Activated effector memory CD4-positive, alpha-beta T cell treated with anti-CD3 and anti-CD28 coated beads, Interleukin-2, amount 50 U/mL, for 16 hours (primary cell): ENCODE measurements at places on chromosomes 6 and 20.
A peak's percentile ranks its signal among the peaks of the same experiment; 100 is the strongest.

GRCh38 chr20:63695424-63696305 is 787 bp upstream of the TNFRSF6B start:
- peak; percentile 66 for DNase-seq

DNA sequence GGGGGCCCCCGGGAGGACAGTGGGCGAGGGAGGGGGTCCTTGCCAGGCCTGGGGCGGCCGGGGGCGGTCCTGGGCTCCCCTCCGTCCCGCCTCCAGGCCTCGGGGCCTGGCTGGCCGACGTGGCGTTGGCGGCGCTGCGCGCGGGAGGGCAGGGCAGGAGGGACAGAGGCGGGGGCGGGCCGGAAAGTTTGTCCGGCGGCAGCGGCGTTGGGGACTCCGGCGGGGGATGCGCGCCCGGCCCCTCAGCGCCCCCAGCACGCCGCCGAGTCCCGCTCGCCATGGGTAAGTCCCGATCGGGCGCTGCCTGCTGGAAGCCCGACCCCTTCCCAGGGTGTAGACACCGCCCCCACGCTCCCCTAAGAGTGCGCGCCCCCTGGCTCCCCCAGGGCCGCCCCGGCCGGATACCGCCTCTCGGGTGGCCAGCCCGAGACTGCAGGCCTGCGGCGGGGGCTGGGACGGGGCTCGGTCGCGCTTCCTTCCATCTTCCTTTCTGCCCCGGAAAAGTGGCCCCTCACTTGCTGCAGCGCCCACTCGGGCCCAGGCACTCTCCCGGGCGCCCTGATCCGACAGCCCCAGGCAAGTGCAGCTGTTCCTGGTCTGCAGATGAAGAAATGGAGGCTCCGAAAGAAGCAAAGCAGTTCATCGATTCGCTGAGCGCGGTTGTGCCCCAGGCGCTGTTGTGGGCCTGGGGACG is at the start of gene SLC2A10:
Gene SLC2A10, plus strand, starts transcription at position 191 of the 694 bp plus-strand sequence. Its CDS starts 88 bp downstream, at position 279.
- DNase-seq, result no peak

DNA sequence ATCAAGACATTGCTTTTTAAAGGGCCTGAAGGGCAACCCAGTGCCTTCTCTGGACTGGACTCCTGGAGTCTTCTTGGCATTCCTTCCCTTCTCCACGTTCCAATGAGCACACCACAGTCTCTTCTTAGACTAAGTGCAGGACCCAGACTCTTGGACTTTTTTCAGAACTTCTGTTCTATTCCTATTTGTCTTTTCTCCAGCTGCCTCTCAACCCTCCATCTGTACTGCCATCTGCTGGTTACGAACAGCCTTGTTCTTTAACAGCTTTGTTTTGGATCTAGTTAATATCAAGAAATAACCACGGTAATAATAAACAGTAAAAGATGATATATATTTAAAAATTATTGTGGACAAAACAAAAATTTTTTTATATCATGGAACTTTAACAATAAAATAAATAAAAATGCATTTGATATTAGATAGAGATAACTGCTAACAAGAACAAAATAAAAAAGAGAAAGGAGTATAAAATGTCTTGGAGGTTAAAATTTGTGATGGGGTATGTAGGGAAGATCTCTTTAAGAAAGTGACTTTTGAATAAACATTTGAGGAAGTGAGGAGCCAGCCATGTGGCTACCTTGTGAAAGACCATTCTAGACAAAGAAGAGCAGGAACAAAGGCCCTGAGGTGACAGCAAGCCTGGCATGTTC is 105.1 kb upstream of the HCRTR2 start:
- no peak for DNase-seq

GRCh38 chr6:112203577-112204349 is 50.6 kb downstream of the LAMA4 start:
- DNase-seq, result no peak

GRCh38 chr6:121619987-121620740 is 184.7 kb downstream of the GJA1 start:
- no peak for DNase-seq

DNA sequence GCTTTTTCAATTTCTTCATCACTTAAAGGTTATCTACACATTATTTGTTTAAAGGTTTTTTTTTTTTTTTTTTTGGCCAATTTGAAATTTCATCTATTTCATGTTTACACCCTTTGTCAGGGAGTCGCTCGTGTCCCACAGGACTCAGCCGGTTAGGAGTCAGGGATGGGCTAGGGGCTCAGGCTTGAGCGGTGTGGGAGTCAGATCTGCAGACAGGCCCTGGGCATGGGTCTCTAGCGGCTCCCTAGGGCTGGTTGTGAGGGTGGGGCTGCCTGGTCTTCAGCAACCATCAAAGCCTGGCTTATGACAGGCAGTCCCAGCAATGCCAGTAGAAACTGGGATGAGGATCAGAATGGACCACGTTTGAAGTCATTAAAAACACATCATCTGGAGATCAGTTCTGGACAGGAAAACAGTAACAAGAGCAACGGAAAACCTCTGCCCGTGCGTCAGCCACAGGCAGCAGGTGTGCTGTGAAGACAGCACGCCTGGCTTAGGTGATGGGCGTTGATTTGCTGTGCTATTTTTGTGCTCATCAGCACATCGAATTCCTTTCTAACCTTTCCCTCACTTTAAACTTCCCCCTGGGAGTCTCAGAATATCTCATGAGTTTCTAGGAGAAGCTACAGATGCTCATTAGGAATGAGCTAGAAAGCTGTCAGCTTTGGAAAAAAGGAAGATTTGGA is 91.3 kb upstream of the MPC1 start:
- peak; percentile 39 for DNase-seq

DNA sequence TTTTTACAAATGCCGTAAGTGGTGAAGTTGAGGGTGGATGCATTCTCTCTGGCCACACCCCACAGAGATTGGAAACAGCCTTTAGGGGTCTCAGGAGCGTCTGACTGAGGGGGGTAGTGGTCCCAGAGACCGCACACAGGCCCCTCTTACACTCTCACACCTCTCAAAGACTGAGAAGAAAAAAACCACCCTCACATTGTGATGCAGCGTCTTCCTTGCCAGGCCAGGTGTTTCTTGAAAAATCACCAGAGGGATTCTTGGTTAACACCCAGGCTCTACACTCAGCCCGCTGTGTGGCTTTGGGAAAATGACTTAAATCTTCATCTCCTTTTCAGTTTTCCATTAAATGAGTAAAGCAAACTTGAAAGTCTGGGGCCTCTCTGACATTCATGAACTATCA is 115.8 kb upstream of the SPTLC3 start:
- DNase-seq, result no peak

DNA sequence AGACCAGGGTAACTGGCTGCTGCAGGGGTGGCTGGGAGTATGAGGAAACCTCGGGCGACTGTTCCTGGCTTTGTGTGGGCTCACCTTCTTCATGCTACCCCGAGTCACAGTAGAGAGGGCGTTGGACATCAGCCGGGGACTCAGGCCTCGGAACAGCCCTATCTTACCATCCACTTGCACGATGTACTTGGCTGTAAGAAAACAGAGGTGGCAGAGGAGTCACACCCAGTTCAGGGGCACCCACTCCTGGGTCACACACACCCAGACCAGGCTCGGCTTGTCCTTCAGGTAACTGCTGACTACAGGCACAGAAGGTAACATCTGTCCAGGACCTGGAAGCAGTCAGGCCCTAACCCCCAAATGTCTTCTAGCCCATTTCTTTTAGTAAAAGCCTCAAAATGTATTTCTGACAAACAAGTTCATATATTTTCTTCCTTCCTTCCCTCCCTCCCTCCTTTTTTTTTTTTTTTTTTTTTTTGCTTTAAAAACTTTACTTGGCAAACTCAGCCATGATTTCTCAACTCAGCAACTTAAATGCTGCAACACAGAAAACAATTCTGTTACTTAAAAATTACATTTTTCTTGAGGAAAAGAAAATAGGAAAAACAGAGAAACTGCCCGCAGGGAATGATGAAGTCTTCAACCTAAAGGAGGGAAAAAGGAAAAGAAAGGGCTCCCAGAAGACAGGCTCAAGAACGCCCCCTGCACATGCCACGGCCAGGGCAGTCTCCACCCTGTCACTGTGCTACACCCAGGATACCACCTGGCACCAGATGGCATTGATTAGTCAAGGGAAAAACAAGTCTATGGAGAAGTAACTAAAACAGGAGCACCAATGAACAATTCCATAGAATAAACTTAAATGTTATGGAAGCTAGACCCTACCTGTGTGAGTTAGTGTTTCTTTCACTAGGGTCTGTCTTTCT is 7.3 kb downstream of the MTCH1 start:
- no peak for DNase-seq

DNA sequence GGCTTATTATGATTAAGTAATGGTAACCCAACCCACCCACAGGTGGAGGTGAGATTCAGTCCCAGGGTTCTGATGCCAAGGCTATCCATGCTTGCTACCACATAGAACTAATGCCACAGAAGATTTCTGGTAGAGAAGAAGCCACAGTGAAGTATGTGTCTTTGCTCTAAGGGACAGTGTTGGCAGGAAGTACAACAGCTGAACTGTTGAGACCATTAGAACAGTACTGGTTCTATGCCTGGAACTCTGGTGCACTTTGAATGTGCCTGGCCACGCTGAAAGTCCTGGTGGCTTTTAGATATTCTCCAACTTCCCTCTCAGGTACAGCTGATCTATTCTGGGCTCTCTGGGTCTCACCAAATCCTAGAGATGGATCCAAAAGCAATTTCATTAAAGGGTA is 7.8 kb downstream of the STX7 start:
- DNase-seq, result no peak

GRCh38 chr6:35078226-35078850 is 62.8 kb downstream of the TCP11 start:
- DNase-seq, result peak; percentile 19

DNA sequence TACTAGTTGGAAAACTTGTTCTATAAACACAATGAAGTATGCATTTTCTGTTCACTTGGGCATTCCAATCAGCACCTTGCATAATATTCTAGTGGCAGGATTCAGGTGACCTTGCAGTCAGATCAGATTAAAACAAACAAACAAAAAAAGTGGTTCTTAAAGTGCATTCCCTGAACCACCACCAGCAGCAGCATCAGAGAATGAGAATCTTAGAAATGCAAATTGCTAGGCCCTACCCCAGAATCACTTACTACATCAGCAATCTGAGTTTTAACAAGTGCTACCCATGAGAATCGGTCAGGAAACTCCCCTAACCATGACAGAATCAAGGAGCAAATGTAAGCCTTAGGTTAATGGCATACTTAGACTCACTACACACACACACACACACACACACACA is 41.7 kb downstream of the SNAP25 start:
- DNase-seq, result no peak

GRCh38 chr6:24910961-24911725 is 24.6 kb downstream of the RIPOR2 start:
- peak; percentile 80 for DNase-seq

- no peak for DNase-seq
These were observed 35.4 kb upstream of the SSTR4 start for GRCh38 chr20:22999756-23000155.

- DNase-seq, result peak; percentile 88
These were observed 65.9 kb downstream of the PTPN1 start for GRCh38 chr20:50575865-50576720.

DNA sequence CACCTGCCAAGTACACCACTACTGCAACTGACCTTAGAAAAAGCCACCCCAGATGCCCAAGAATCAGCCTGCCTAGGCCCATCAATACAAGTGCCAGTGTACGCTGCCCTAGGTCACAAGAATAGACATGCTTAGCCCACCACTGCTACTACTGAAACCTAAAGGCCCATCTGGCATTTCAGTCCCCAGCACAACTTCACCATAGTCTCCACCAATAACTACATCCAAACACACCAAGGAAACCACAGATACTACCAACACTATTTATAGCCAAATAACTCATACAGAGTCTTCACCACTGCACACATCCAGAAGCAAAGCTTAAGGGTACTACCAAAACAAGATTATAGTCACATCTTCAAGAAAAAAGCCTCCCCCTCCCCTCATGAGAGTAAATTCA is 28.2 kb downstream of the TREML4 start:
- DNase-seq, result no peak

DNA sequence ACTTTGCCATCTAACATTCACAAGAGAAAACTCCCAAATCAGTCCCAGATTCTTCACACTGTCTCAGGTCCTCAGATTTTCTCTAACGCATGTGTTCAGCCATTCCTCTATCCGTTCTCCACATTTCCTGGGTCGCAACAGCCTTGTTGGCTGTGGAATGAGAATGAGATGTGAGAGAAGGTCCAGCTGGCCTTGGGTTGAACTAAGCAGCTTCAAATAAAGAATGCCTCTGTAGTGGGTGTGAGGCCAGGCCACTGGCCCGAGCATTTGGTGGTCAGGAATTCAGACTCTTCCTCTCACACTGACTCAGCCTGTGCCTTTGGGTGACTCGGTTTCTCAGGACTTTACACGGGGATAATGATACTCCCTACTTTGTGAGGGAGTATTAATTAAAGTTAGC is 73.8 kb upstream of the CCN6 start:
- DNase-seq, result no peak
